Osteoblast (primary cell): ENCODE measurements at places on chromosomes 7 and 10.

DNA sequence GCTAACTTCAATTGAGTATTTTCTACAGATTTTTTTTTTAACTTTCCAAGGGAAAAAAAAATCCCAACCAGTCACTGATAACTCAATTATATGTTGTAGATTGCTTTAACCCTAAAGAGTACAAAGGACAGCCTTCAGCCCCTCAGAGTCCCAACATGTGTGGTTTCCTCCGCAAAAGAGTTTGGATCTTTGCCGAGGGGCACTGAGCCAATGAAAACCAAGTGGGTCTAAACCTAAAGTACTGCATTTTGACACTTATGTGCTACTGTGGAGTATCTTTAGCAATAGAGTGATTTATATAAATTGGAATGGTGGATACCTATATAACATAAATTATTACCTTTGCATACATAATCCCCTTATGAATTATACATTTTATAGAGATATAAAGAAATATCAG is 91.5 kb downstream of the SEMA3D start:
- no peak overlapping the region for H3K27ac ChIP-seq
- no peak for DNase-seq
- peaks cover 21% of the 10 kb centered on the region for H3K27me3 ChIP-seq
- no peaks in the 10 kb centered on the region for H3K4me1 ChIP-seq
- H3K36me3 ChIP-seq, result no peaks in the 10 kb centered on the region

DNA sequence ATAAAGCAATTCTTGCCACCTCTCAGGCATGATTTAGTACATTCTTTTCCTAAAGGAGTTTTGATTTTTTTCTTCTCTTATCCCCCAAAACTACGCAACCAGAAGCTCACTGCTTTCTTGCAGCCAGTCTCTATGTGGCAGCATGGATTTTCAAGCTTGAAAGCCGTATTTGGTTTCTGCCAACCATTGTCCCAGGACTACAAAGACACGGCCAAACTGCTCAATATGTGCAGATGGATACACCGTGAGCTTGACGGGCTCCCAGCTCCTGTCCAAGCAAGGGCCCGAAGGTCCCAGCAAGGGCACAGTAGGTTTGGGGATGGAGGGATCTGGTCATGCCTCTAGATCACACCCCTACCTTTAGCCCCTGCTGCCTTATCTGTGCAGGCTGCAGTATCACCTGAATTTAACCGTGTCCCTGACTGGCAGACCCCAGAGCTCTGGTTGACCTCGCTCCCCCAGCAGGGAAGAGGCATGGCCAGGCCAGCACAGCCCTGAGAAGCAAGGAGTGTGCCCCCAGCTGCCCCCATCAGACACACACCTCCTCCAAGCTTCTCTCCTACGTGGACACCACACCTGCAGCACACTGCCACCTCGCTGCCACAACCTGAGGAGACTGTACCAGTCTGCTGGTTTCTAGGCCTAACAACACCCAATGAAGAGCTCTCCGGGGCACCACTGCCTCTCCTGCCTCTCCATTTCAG is 86.8 kb downstream of the COBL start:
- no peak for DNase-seq
- peaks cover 12% of the 10 kb centered on the region for H3K27me3 ChIP-seq
- H3K36me3 ChIP-seq, result no peaks in the 10 kb centered on the region
- no peaks in the 10 kb centered on the region for H3K4me1 ChIP-seq
- no peak overlapping the region for H3K4me3 ChIP-seq

DNA sequence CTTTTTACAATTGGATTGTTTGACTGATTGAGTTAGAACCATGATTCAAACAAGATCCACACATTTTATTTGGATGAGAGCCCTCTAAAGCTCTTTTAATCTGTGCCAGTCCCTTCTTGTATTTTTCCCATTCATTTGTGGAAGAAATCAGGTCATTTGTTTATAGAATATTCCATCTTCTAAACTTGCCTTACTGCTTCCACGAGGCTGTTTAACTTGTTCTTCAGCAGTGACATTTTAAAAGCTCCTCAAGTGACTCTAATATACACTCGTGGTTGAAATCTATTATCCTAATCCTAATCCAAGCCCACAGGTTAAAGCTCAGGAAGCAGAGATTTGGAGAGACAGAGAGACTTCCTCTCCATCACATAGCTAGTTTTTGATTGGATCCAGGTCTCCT is 155.4 kb upstream of the SVIL start:
- H3K4me1 ChIP-seq, result peaks cover 10% of the 10 kb centered on the region
- no peaks in the 10 kb centered on the region for H3K36me3 ChIP-seq
- H3K4me3 ChIP-seq, result no peak overlapping the region
- DNase-seq, result no peak

GRCh38 chr10:241966-242643 is 106.8 kb downstream of the ZMYND11 start:
- no peak for DNase-seq
- no peak overlapping the region for H3K27ac ChIP-seq
- H3K4me3 ChIP-seq, result no peak overlapping the region
- peaks cover 23% of the 10 kb centered on the region for H3K36me3 ChIP-seq

- H3K4me3 ChIP-seq, result no peak overlapping the region
- DNase-seq, result no peak
- H3K27ac ChIP-seq, result no peak overlapping the region
- no peaks in the 10 kb centered on the region for H3K4me1 ChIP-seq
These were observed 214.3 kb downstream of the NRG3 start for GRCh38 chr10:82089327-82089726.

GRCh38 chr10:79295563-79295962 is 51.7 kb upstream of the PPIF start:
- H3K36me3 ChIP-seq, result peaks cover 81% of the 10 kb centered on the region
- H3K4me3 ChIP-seq, result no peak overlapping the region
- no peak for DNase-seq
- peaks cover 32% of the 10 kb centered on the region for H3K4me1 ChIP-seq

- no peaks in the 10 kb centered on the region for H3K27me3 ChIP-seq
- no peaks in the 10 kb centered on the region for H3K4me1 ChIP-seq
- H3K27ac ChIP-seq, result no peak overlapping the region
- DNase-seq, result peak; percentile 59
- H3K4me3 ChIP-seq, result no peak overlapping the region
These were observed 92.4 kb upstream of the PPP2R2D start for GRCh38 chr10:131808370-131808930.
